Airway epithelial cell (primary cell): ENCODE measurements at places on chromosomes 2 and 18. TPM values are rescaled to one million over a fixed set of nuclear protein-coding genes. Genes with fewer than 3 reads are reported as not detected.

Gene CACNB4
- total RNA-seq, result 0.21 and 0.33 TPM in 2 replicates

Gene LOXHD1
- not detected in 2 replicates for total RNA-seq

Gene PCARE
- total RNA-seq, result not detected in 2 replicates

Gene LAMA3
- total RNA-seq, result 362 and 462 TPM in 2 replicates

Gene SERPINB2
- 205 and 218 TPM in 2 replicates for total RNA-seq

Gene PROC
- total RNA-seq, result 1.3 and 2.4 TPM in 2 replicates

Gene ORC4
- total RNA-seq, result 40.3 and 42.6 TPM in 2 replicates

Gene CYS1
- 0.28 TPM in 1 of 2 replicates, not detected in the other for total RNA-seq

Gene OSBPL6
- total RNA-seq, result 1.6 and 3.9 TPM in 2 replicates

Gene IGFBP5
- 1.3 and 5.6 TPM in 2 replicates for total RNA-seq

Gene GCG
- not detected in 2 replicates for total RNA-seq

Gene FAP
- 3.2 and 4.3 TPM in 2 replicates for total RNA-seq

Gene TMEM18
- total RNA-seq, result 9.4 and 19.0 TPM in 2 replicates
